ENCODE measurements at places on chromosomes 4 and X.
A peak's percentile ranks its signal among the peaks of the same experiment; 100 is the strongest.

DNA sequence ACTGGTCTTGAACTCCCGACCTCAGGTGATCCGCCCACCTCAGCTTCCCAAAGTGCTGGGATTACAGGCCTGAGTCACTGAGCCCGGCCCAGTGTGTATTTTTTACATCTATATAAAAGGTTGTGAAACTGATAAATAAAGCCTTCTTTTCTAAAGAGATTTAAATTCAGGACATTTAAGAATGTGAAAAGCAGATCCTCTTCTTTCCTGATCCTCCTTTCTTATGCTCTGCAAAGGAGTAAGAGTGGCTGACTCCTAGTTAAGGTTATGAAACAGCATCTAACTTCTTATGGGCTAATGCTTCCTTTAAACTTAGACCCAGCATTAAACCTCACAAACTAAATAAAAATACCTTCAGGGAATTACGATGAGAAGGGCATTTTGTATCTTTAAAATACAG is 197.7 kb upstream of the MAB21L2 start:
- ATAC-seq: no peak

DNA sequence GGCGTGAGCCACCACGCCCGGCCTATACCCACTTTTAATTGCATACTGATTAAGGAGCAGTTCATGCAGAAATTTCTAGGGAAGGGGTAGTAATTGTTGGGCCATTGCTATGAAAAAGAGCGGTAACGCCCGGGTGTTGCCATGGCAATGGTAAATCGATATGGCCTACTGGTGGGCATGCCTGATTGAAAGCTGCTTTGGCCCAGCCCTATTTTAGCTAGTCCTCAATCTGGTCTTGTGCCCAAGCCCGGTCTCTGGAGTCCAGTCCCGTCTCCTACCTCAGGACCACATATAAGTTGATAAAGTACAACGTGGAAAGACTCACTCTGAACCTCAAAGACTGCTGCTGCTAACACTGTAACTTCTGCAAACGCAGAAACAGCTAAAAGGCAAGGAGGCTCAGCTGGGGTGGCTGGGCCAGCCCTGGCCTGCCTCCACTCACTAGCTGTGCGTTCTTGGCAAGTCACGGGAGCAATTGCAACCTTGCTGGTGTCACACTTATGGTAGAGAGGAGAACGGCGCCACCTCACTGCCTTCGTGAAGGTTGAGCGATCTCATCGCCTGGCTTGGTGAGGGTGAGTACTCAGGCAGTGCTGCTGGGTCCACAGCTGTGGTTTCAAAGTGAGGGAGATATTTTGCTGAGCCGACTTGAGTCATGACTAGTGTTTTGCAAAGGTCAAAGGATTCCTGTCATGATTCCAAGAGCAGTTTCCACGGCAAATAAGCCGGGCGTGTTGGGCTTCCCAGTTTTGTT is 57.0 kb upstream of the GRPEL1 start:
- ATAC-seq: no peak

DNA sequence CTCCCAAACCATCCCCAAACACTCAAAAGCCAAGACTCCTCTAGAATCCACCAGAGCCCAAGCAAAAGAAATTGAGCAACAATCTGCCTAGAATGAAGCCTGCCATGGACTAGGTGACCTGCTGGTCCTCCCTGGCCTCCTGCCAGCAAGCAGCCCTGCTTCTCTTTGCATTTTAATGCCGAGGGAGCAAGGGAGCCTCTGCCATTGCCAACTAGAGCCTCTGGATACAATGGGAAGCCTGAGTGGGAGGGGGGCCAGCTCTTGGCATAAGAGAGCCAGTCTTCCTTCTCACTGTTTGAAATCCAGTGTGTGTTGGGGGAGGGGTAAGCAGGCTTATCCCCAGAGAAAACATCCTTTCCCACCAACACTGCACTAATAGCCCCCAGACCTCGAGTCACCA is 1.5 kb upstream of the GDPD2 start:
- ATAC-seq: no peak

GRCh38 chr4:118279920-118280432 is 72.8 kb downstream of the PRSS12 start:
- no peak for ATAC-seq

GRCh38 chrX:47198026-47198686 is 4.5 kb downstream of the UBA1 start:
- ATAC-seq: no peak

GRCh38 chr4:103012060-103012459 is 7.4 kb downstream of the SLC9B1 start:
- ATAC-seq: no peak

GRCh38 chr4:10080589-10081217 is 35.9 kb downstream of the WDR1 start:
- ATAC-seq: no peak

GRCh38 chr4:122906859-122907305 is 15.5 kb downstream of the NUDT6 start:
- ATAC-seq: no peak

- peak; percentile 12 for ATAC-seq
Measured at GRCh38 chr4:93828995-93829819, 654 bp downstream of the ATOH1 start.

DNA sequence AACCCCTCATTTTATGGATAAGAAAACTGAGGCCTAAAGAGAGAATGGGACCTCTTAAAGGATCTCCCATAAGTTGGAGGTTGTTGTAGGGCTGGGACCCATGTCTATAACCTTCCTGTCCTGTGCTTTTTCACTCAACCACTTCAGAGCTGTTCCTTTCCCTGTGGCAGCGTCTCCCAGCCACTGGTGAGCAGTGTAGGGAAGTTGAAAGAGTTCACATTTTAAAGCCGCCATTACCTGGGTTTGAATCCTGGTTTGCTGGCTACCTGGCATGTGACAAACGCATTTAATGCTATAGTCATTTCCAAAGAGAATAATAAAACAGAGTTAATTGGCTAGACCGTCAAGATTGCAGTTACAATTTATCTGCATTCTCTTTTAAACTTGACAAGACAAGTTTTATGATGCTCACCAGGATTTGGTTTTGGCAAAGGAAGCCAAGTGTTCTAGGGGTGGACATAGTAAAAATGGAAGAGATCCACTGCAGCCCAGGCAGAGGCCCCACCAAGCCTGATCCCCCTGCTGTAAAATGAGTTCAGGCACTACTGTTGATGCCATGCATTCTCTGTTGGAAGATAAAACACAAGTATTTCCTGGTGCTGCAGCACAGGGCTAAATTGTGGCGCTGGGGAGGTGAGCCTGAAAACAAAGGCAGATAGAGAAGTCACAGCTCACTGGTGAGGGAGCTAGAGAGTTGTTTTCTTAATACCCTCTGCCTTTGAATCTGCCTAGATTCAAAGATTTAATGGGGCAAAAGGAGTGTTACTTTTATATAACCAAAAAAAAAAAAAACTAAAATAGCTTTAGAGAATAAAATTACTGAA is 218.7 kb downstream of the NWD2 start:
- no peak for ATAC-seq

DNA sequence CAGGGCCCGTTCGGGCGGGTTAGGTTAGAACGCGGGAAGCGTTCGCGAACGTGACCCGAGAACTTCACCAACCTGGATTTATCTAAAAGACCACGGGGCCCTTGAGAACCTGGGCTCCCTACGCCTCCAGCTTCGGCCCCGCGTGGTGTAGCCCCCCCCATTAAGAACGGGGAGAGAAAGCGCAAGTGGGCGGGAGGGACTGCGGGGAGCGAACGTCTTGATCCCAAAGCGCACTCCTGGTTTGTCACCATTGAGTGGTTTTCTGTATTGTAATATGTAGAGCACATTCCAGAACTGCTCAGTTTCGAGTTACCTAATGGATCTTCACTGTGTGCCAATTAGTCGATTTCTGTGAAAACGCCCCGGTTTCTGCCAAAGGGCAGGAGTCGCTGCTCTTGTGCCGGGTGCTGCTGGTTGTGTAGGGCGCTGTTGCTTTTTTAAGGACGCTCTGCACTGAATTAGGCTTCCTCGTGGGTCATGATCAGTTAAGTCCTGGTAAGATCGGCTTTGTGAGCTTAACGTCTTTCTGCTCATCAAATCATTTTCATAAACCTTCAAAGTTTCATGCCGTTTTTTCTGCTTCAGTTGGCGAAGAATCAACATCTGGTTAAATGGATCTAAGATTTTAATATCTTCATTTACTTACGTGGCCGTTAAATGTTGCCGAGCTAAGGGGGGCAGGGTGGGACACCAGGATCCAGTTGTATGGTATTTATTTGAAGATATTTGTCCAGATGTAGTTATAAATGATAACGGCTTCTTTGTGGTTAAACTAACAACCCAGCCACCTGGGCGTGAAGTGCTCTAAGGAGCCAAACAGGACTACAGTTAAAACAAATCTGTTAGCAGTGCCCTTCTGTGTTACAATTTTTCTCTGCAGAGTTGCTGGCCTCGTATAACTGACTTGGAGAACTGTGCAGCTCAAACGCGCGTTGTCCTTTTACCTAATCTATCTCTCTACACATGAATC is 809 bp downstream of the MND1 start:
- peak; percentile 65 for ATAC-seq

DNA sequence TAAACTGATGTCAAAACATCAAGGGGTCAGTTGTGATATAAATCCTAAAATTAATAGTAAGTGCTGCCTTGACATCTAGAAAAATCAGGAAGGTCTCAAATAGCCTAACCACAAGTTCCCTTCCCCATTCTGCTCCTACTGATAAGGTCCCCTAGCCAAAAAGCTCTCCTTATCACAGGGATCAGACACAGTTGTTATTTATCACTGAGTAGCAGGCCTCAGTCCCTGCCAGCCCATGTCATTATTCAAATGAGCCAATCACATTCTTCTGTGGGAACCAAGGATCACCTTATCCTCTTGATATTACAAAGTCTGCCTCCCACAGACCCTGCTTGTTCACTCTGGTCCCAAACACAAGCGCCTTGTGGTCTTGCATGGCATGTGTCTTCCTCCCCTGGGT is 23.3 kb upstream of the TMEM255A start:
- ATAC-seq: no peak

- no peak for ATAC-seq
Measured at GRCh38 chrX:149259241-149259640, 245.9 kb downstream of the IDS start.

GRCh38 chrX:35680940-35681346 is 117.2 kb upstream of the MAGEB16 start:
- ATAC-seq: no peak

- no peak for ATAC-seq
Measured at GRCh38 chr4:141246243-141246642, 25.5 kb downstream of the ZNF330 start.

DNA sequence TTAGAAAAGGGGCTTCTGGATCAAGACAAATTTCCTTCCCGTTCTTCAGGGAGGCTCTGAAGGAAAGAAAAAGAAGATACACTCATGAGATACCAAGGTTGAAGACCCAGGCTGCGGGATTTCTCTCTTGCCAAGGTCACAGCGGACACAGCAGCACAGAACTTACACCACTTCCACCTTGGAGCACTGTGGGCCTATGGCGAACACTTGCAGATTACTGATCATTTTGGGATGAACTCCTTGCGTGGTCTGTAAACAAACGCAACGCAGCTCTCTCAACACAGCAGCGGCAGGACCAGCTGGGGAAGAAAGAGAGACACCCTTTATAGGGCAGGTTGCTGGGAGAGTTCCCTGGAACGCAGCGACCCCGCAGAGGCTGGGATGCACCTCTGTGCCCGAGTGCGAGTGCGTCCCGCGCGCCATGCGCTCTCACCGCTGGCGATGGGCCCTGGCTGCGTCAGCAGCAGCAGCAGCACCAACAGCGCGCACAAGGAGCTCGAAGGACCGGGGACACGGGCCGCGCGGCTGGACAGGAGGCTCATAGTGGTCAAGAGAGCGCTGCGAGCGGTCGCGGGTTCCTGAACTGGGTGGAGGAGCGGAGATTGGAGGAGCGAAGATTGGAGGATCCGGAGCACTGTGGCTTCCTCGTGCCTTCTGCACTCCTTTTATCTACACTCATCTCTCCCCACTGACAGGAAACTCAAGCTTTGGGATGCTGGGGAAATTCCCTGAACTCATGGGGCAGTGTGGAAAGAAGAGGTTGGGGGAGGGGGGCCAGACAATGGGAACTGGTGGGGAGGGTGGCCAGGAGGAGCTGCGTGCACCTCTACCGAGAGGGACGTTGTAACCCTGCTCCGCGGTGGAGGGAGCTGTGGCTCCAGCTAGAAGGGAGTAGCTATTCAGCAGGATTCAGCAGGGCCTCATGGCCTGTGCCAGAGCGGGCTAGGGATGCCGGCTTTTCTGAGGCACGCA is at the start of gene CXCL5:
Gene CXCL5, minus strand, starts transcription at position 638 of the 972 bp plus-strand sequence. Its CDS starts 96 bp downstream, at position 542.
- ATAC-seq: peak; percentile 48

GRCh38 chr4:24686866-24687692 is 102.7 kb upstream of the DHX15 start:
- ATAC-seq: no peak
